Activated CD8-positive, alpha-beta memory T cell treated with anti-CD3 and anti-CD28 coated beads, Interleukin-2, amount 10 ng/mL, durations not matched to agents 7 days and 5 days (primary cell): ENCODE measurements at places on chromosomes 6 and 20. TPM values are rescaled to one million over a fixed set of nuclear protein-coding genes. Genes with fewer than 3 reads are reported as not detected.

DNA sequence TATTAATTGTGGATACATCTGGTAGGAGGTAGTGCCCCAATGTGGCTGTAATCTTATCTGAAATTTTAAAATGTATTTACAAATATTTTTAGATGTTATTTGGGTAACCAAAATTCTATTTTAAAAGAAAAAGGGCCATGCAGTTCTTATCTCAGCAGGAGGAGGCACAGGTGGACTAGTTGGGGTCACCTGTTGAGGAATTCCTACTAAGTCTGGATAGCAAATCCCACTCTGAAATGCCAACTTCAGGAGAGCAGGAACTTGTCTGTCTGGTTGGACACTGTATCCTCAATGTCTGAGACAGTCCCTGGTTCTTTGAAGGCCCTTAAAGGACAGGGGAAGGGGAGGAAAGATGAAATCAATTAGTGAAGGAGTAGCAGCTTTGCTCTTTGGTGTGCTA, 82.6 kb downstream of the EYA2 start:
- peaks cover 34% of the 10 kb centered on the region for H3K4me1 ChIP-seq
- no peak overlapping the region for H3K27ac ChIP-seq
- H3K27me3 ChIP-seq = peaks cover 70% of the 10 kb centered on the region
- no peak overlapping the region for H3K4me3 ChIP-seq
- DNase-seq = no peak
- peaks cover under 1% of the 10 kb centered on the region for H3K36me3 ChIP-seq

- DNase-seq = no peak
These were observed 1581.8 kb downstream of the HACE1 start for GRCh38 chr6:103277936-103278335.

SLC35D3 gene
- not detected for total RNA-seq

ECT2L gene
- not detected for total RNA-seq

MAS1 gene
- not detected for total RNA-seq

GRM4 gene
- total RNA-seq = not detected

GRCh38 chr6:118501765-118502164, 46.3 kb upstream of the PLN start:
- DNase-seq = no peak
- no peak overlapping the region for H3K27ac ChIP-seq
- H3K4me3 ChIP-seq = no peak overlapping the region
- H3K36me3 ChIP-seq = peaks cover 49% of the 10 kb centered on the region

DNA sequence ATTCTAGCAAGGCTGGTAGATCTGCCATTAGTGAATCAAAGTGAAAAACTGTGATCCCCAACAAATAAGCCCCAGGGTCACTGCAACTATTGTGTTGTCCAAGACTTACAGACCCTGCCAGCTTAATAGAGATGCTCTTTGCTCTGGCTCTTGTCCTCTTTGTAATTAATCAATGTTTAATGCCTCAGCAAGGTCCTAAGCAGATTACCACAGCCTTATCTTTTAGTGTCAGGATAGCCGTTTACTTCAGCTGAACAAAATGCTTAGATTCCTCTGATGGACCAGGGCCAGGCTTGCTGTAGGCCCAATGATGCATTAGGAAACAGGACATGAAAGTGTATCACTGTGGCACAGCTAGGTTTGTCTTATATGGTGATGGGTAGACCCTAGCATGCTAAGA, 353.3 kb downstream of the HACE1 start:
- no peaks in the 10 kb centered on the region for H3K4me1 ChIP-seq
- no peak overlapping the region for H3K27ac ChIP-seq
- peaks cover 3% of the 10 kb centered on the region for H3K27me3 ChIP-seq
- DNase-seq = no peak

GRCh38 chr20:14925300-14925699, 587.9 kb upstream of the FLRT3 start:
- H3K4me1 ChIP-seq = no peaks in the 10 kb centered on the region
- no peak for DNase-seq
- no peaks in the 10 kb centered on the region for H3K36me3 ChIP-seq
- no peak overlapping the region for H3K4me3 ChIP-seq

- H3K4me1 ChIP-seq = peaks cover 39% of the 10 kb centered on the region
- H3K4me3 ChIP-seq = peak overlapping the region; percentile 67
- H3K27ac ChIP-seq = peak overlapping the region; percentile 91
- peaks cover 2% of the 10 kb centered on the region for H3K36me3 ChIP-seq
These were observed 19.2 kb downstream of the FKBP5 start for GRCh38 chr6:35669451-35670045.

PPIL4 gene
- total RNA-seq = 18.7 TPM

SLC22A23 gene
- total RNA-seq = 0.07 TPM

GRCh38 chr6:91633374-91634111, 1046.7 kb upstream of the MAP3K7 start:
- no peak overlapping the region for H3K27ac ChIP-seq
- DNase-seq = no peak
- no peaks in the 10 kb centered on the region for H3K36me3 ChIP-seq
- no peak overlapping the region for H3K4me3 ChIP-seq

LAMP5 gene
- total RNA-seq = not detected

GRCh38 chr6:105318660-105319059, 84.2 kb downstream of the PREP start:
- no peaks in the 10 kb centered on the region for H3K27me3 ChIP-seq
- no peaks in the 10 kb centered on the region for H3K4me1 ChIP-seq
- peaks cover 25% of the 10 kb centered on the region for H3K36me3 ChIP-seq

DNA sequence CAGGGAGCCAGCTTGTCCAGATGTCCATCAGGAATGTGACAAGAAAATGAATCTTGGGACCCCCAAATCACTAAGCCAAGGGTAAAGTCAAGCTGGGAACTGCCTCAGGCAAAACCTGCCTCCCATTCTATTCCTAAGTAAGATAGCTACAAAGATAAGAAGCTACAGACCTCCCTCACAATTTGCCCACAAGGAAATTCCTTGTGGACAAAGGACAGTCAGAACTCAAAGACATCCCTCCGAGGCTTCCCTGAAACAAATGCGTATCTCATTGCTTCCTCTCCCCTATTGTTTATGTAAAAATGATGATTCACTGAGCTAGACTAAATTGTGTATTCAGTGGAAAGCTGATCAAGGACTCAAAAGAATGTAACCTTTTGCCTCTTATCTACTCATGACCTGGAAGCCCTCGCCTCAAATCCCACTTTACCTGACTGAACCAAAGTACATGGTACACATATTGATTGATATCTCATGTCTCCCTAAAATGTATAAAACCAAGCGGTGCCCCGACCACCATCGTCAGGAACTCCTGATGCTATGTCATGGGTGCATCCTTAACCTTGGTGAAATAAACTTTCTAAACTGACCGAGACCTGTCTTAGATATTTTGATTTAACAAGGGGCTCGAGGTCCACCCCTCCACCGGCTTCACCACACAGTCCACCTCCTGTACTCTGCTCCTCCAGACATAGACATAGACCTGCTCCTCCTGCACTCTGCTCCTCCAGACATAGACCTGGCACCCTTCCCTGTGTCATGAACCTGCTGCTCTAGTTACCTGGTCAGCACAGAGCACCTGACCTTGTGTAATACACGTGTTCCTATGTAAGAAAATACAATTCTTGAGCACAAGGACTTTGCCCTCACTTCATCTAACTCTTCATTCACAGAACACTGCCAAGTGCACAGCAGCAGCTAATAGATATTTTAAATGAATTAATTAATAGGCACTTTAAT, 81.4 kb downstream of the WDR27 start:
- no peak overlapping the region for H3K4me3 ChIP-seq
- peaks cover 3% of the 10 kb centered on the region for H3K36me3 ChIP-seq
- H3K27ac ChIP-seq = no peak overlapping the region
- no peak for DNase-seq
- no peaks in the 10 kb centered on the region for H3K27me3 ChIP-seq

- H3K4me3 ChIP-seq = no peak overlapping the region
- H3K4me1 ChIP-seq = no peaks in the 10 kb centered on the region
- no peak overlapping the region for H3K27ac ChIP-seq
- DNase-seq = no peak
- no peaks in the 10 kb centered on the region for H3K36me3 ChIP-seq
- H3K27me3 ChIP-seq = no peaks in the 10 kb centered on the region
These were observed 166.0 kb downstream of the QKI start for GRCh38 chr6:163580311-163581030.

DNA sequence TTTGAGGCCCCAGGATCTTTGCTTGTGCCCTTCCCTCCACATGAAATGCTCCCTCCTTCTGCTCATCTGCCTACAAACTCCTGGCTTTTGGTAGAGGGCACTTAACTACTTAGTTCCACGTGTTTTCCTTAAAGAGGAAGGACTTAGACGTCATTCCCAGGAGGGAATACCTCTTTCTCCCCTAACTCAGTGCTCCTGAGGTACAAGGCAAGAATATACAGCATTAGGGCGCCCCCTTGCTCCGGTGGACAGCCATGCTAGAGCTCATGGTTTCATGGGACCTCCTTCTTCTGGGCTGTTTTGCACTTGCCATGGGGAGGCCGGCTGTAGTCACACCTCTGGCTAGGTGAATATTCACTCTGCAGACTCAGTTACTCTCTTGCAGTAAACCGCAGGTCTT, 93.8 kb upstream of the LY86 start:
- no peaks in the 10 kb centered on the region for H3K36me3 ChIP-seq
- no peak overlapping the region for H3K27ac ChIP-seq
- H3K27me3 ChIP-seq = peaks cover 52% of the 10 kb centered on the region

MUC21 gene
- total RNA-seq = not detected
